ENCODE measurements at places on chromosomes 1 and 21.

DNA sequence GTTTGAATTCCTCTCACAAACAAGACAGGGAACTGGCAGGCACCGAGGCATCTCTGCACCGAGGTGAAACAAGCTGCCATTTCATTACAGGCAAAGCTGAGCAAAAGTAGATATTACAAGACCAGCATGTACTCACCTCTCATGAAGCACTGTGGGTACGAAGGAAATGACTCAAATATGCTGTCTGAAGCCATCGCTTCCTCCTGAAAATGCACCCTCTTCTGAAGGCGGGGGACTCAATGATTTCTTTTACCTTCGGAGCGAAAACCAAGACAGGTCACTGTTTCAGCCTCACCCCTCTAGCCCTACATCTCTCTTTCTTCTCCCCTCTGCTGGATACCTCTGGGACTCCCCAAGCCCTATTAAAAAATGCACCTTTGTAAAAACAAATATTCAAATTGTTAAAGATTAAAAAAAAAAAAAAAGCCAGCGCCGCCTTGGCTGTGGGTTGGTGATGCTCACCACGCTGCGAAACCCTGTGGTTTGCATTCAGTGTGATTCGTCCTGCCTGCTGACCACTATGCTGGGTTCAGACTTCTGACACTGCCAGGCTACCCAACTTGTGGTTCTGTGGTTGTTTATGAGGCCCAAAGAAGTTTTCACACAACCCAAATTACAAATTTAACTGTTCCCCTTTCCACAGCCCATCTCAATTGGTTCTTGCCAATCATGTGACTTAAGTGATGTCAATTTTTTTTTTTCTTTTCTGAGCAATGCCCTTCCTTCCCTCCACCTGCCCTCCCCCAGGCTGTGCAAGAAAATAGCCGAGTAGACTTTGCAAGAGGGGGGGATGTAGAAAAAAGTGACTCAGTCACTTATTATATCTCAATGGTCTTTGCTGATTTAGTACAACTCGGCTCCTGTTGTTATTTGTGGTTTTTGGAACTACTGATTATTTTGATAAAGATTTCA is at the start of gene RUNX1:
Gene RUNX1 (minus strand): TSS at position 597 of the 912 bp plus-strand sequence.
- peak; percentile 72 for DNase-seq

DNA sequence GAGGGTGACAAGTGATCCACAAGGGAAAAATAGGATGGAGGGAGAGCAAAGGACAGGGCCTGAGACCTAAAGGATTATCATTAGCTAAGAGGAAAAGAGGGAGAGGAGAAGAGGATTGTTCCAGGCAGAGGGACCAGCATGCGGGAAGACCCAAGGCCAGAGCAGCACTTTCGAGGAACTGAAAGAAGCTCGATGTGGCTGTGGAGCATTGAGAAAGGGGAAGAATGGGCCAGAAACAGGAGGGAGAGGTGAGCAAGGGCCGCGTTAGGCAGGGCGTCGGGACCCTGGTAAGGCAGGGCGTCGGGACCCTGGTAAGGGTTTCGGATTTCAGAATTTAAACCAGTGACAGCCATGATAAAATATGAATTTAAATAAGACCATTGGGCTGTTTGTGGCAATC is 22.8 kb upstream of the CSF1 start:
- DNase-seq = no peak

DNA sequence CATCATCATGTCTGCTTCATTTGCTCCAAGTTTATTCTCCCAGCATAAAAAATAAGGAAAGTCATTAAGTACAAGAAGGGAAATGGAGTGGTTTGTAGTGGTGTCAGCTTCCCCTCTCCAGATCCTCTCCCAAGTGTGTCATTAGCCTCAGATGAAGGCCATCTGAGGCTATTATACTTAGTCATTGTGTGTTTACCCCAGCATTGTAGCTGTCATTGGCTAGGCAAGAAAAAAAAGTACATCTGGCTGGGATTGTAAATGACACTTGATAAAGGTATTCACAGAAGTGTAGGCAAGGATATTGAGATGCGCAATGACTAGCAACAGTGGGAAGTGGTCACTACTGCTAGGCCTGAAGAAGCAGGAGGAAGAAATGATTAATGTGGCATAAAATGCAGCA is 316.9 kb upstream of the SGIP1 start:
- no peak for DNase-seq

GRCh38 chr1:29258189-29258975 is 22.1 kb downstream of the PTPRU start:
- no peak for DNase-seq

DNA sequence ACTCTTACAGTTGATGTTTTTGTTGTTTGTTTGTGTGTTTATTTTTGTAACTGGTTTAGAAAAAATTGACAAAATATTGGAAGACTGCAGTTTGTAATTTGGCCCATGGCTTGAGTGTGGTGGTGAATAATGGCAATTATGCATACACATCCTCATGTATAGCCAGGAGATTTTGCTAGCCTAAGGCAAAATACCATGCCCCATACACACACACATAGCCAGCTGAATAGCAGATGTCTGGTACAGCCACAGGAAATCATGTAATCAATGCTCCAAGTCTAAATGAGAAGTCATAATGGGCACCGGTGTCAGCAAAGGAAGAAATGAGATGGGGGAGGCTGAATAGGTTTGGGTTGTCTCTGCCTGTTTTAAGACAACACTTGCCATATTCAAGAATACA is 135.2 kb upstream of the COA6 start:
- no peak for DNase-seq

GRCh38 chr1:169949139-169949538 is 55.4 kb upstream of the SCYL3 start:
- peak; percentile 8 for DNase-seq

DNA sequence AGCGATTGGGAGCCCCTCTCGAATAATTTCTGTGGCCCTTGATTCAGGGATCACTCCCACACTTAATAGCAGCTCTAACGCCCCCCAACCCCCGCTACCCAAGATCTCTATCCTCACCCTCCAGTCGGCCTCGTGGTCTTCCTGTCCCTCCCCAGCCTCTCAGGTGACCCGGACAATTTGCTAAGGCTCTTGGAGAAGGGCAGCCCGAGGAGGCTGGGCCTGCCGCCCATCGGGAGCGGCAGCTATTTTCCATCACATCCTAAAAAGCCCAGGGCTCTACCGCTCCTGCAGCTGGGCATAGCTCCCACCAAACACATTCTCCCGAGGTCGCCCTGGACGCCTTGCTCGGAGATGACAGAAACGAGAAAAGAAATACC is 12.0 kb upstream of the PHLDA3 start:
- no peak for DNase-seq

GRCh38 chr21:21436012-21436534 is 437.9 kb downstream of the NCAM2 start:
- DNase-seq = no peak

DNA sequence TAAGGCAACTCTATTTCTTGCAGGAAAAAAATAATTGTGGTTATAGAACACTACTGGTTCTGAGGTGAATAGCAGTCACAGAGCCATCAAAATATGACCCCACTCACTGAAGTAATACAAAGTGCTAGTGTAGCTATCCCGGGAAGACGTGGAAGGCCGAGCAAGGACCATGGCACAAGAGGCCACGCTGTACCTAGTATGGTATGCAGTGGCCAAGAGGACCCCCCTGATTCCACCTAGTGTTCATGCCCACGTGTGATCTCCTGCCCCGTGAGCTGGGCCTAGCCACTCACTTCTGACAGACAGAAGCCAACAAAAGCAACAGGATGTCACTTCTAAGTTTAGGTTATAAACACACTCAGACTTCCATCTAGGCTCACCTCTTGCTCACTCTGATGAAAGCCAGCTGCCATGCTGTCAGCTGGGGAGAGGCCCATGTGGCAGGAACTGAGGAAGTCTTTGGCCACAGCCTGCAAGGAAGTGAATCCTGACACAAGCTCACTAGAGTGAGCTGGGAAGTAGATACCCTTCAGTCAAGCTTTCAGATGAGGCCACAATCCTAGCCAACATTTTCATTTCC is 21.7 kb upstream of the LSS start:
- no peak for DNase-seq

DNA sequence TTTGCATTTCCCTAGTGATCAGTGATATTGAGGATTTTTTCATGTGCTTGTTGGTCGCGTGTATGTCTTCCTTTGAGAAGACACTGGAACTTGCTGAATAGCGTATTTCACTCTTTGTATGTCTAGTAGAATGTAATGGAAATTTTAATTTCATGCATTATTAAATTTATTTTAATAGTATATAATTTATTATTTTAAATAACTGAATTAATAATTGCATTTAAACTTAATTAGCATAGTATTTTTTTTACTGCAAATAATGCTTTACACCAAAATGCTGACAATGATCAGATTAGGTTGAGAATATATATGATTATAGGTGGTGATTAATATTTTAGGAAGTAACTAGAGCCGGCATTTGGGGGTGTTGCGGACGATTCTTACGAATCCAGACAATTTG is 10.5 kb upstream of the MTARC1 start:
- DNase-seq = no peak

GRCh38 chr1:226650236-226650841 is 88.7 kb downstream of the ITPKB start:
- DNase-seq = no peak
